Aorta (tissue), 5 donors: ENCODE measurements at places on chromosomes 2 and 18. TPM values are rescaled to one million over a fixed set of nuclear protein-coding genes. Genes with fewer than 3 reads are reported as not detected.

The SFTPB gene
- 8.1 TPM for polyA plus RNA-seq

The CHRNA1 gene
- polyA plus RNA-seq, result not detected

The OSBPL6 gene
- polyA plus RNA-seq, result 1.3 TPM

The LOXL3 gene
- 16.9 TPM for polyA plus RNA-seq

The ATRAID gene
- polyA plus RNA-seq, result 144 TPM

The CIB4 gene
- polyA plus RNA-seq, result not detected

The SOX11 gene
- polyA plus RNA-seq, result not detected

The TXNDC9 gene
- 43.6 TPM for polyA plus RNA-seq

The SPAG16 gene
- 24.3 TPM for polyA plus RNA-seq

The UGT1A10 gene
- polyA plus RNA-seq, result 0.38 TPM

The CHRNG gene
- polyA plus RNA-seq, result not detected

The KYNU gene
- 1.2 TPM for polyA plus RNA-seq

The IL1R2 gene
- 9.3 TPM for polyA plus RNA-seq

The RGPD3 gene
- polyA plus RNA-seq, result 0.20 TPM

The PRSS56 gene
- polyA plus RNA-seq, result not detected

The RSAD2 gene
- polyA plus RNA-seq, result 8.3 TPM

The NT5DC4 gene
- not detected for polyA plus RNA-seq
